Cortex of kidney (tissue), 1 donor: ENCODE measurements at places on chromosomes 2 and 18.

GRCh38 chr2:102048465-102048864, 56.7 kb downstream of the IL1R2 start:
- no peak for DNase-seq

DNA sequence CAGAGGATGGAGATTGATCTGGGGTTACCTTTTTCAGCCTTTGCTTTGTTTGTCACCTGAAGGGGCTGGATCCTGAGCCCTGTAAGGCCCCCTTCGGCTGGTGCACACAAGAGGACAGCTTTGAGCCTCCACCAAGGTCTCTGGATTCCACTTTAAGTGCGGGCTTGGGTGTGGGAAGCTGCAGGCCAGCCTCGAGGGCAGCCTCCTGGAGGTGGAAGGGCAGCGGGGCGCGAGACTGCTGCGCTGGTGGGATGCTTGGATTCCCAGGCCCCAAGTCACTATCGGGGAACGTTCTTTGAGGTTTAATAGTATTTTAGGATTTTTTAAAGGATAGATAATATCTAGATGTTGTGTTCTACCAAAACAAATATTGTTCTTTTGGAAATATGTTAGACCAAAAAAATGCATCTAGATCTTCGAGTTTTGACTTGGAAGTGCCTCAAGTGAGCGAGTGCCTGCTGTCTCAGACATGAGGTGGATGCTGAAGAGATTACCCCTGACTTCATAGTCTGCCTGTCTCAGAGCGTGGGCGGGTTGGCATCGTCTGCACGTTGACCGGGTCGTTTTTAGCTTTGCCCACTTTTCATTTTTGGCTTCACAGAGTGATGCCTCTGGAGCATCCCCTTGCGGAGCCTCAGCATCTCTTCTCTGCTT, 113.8 kb downstream of the AGAP1 start:
- DNase-seq: no peak

DNA sequence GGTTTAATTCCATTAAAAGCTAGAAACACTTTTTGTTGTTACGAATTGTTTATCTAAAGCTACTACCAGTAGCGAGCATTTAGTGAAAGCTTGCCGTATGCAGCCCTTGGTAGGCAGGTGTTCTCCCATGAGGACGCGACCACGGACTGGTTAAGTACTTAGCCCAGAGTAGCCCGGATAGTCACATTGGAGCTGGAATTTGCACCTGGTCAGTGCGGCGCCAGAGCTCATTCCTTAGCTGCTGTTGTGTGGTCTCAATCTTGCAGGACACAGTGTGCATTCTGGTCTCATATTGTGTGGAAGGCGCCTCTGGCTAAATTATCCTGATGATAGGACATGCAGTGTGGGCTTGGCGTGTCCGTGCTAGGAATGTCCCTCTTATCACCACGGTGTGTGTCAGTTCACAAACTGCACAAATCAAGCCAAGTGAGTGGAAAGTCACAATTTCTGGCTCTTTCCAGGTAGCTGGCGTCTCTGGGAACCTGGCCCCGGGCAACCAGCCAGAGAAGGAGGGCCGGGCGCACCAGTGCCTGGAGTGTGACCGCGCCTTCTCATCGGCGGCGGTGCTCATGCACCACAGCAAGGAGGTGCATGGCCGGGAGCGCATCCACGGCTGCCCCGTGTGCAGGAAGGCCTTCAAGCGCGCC, 133.3 kb downstream of the ZNF236 start:
- no peak for DNase-seq

GRCh38 chr18:59748628-59749360, 51.6 kb upstream of the CCBE1 start:
- DNase-seq: no peak

DNA sequence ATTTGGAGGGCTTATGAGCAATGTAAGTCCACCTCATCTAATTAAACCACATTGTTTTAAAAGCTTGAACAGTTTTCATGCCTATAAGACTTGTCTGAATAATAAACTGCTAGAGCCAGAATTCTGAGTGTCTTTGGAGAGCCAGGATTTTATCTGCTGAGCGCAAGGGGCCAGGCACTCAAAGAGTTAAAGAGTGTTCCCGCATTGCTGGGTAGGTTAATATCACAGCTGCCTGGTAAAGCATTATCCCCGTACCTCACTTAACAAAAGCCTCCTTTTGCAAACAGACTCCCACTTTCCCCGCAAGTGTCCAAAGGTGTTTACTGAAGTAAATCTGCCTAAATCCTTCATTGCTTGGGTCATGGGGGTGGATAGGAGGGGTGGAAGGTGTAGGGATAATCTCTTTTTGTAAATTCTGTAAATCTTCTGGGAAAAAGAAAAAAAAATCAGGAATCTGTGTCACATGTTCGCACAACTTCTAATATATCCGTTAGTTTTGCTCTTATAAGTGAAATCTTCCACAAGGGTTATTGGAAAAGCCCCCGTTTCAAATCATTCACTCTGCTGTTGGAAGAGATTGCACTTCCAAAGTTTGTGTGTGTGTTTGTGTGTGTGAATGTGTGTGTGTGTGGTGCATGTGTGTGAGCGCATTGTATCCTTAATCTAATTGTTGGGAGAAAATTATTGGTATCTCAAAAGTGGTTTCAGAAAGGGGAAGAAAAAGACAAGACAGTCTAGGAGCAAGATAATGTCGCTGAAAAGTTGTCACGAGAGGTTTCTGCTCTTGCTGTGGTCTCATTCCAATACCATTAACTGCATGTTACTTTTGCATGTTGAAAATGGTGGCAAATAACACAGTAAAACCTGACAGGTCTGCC, 10.7 kb downstream of the ZEB2 start:
- no peak for DNase-seq

- DNase-seq: no peak
These were observed 253.1 kb upstream of the SALL3 start for GRCh38 chr18:78726326-78727056.

DNA sequence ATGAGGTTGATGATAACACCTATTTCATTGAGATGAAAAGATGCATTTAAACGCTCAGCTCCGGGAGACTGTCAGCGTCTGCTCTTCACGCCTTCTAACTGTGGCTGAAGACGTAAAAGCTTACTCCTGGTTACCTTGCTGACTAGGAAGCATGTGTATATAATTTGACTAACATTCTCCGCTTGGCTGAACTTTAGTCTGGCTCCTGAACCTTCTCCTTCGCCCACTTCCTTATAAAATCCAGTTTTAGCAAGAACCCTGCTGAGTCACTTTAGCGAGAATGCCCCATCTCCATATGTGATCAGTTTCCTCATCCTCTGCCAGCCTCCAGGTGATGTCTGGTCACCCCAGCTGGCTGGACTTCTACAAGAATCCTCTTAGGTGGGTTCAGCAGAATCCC, 12.7 kb upstream of the CREG2 start:
- DNase-seq: no peak

DNA sequence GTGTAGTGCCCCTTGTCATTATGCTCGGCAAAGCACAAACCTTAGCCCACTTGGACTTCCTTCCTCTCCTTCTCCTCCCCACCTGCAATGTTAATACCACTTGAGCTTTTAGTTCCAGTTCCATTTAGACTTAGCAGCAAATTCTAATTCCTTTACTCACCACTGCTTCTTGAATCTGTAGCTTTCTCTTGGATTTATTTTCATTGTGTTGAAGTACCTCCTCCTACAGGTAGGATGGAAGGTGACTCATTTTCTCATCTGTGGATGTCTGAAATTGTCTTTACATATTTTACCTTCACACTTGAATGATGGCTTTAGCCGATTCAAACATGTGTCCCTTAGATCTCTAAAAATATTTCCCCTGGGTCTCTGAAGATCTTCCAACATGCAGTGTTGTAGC, 32.8 kb upstream of the BIN1 start:
- DNase-seq: no peak

- no peak for DNase-seq
These were observed 16.6 kb downstream of the MCFD2 start for GRCh38 chr2:46899053-46899452.

DNA sequence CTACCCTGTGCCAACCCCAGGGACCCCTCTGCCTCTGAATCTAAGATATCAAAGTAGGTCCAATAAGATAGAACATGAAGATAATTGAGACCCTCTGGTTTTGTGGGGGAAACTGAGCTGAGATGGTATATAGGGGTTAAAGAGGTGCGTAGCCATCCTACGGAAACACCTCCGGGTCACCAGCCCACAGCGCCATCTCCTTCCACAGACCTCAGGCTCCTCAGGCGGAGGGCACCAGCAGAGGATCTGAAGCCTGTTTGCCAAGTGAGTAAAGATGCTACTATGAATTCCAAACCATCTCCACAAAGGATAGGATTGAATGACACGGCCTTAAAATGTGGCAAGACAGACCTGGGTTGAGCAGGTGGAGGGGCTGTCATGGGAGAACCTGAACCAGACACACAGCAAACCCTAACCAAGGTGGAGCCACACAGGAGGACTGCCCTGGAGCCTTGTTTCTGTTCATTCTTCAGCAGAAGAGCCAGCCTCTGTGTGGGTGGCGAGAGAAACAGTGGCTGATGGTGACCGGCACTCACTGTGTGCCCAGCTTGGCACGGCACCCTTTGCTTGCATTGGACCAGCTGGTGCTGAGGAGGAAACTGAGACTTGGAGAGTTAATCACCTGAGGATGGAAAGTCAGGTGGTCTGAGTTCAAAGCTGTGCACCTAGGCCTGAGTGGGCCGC, 10.2 kb downstream of the GBX2 start:
- no peak for DNase-seq

DNA sequence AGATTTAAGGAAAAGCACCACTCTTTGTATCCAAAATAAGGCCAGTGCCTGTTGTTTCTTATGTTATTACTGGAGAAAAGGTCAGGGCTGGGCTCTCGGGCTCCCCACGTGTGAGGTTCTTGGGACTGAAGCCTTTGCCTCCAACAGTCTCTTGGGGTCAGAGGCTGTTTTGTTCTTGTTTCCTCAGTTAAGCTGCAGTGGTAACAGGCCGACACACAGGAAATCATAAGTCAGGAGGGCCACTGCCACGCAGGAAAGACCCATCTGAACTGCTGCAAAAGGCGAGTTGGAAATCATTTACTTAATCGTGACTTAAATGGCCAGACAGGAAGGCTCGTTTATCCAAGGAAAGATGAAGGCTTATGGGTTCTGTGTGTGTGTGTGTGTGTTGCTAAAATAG, 30.3 kb upstream of the IL37 start:
- no peak for DNase-seq

- no peak for DNase-seq
These were observed 568.2 kb upstream of the REG3G start for GRCh38 chr2:78457269-78457668.

DNA sequence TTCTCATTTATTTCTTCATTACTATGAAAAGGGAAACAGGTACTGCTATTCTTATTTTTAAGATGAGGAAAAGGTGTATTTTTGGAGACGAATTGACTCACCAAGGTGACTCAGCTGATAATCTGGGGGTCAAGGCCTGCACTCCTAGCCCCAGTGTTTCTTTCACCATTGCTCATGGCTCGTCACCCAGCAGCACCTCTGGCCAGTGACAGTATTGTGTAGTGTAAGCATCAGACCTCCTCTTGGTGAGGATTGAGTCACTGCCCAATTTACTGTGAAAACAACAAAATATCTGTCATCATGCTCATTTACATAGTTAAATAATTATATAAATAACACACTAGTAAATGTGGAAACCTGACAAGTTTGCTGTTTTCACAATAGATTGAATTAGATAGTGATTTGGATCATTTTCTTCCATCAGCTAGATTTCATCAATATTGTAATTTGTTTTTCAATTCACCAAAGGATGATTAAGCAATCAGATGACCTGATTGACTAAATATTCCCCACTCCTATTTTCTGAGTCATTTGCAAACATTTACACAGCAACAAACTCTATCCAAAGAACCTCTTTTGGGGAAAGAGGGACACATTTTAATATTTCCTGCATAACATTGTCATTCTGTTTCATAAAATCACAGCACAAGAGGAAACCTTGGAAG, 492.8 kb upstream of the RAB12 start:
- no peak for DNase-seq

GRCh38 chr18:37570336-37570930, 4.8 kb upstream of the CELF4 start:
- DNase-seq: no peak

- DNase-seq: no peak
These were observed 31.0 kb downstream of the COL4A4 start for GRCh38 chr2:227132986-227133385.

- DNase-seq: no peak
These were observed 107.9 kb downstream of the CCDC85A start for GRCh38 chr2:56291711-56292110.

DNA sequence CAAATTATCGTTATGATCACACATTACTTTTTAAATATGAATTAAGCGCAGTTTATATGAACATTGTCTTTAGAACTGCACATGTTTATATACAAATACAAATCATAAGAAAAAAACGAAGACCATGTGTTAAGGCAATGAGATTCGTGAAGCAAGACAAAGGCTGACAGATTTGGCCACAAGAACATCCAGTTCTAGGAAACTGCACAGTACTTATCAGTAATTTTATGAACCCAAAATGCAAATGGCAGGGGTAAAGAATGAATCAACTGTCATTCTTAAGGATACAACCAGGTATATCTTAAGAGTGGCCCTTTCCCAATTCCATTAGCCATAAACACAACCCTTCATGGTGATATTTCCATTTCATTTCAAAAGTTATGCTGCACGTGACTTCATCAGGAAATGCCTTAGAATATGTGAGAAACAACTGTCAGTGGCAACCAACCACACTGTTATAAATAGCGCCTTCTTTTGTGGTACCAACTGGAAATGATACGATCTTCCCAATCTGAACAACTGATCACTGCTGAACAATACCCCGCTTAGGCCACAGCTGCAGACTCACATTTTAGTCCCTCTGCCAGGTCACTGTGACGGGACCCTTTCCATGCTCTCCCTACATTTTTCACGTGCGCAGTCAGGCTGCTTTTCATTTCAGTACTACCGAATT, 144.9 kb downstream of the L3MBTL4 start:
- no peak for DNase-seq

DNA sequence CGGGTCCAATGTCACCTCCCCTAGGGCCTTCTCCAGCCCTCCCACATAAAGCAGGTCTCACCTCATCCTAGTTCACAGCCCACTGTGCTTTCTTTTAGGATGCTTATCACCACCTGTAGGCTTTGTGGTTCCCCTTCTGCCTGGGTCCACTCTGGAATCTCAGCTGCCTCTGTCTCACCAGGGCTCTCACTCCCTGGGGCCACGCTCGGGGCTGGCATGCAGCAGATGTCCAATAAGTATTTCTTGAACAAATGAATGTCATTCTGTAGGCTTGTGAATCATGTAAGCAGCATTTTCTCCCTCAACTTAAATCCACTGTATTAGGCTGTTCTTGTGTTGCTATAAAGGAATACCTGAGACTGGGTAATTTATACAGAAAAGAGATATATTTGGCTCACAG, 4.3 kb upstream of the SH3BP4 start:
- DNase-seq: no peak

- DNase-seq: no peak
These were observed 299.5 kb downstream of the CCDC102B start for GRCh38 chr18:69097349-69097748.

GRCh38 chr2:203804070-203804469, 63.5 kb upstream of the CTLA4 start:
- no peak for DNase-seq
